ENCODE measurements at places on chromosomes 12 and 14.

GRCh38 chr12:56749853-56750252, 2.3 kb downstream of the PRIM1 start:
- no peak for DNase-seq

GRCh38 chr14:92443167-92443566, 70.4 kb upstream of the RIN3 start:
- no peak for DNase-seq

DNA sequence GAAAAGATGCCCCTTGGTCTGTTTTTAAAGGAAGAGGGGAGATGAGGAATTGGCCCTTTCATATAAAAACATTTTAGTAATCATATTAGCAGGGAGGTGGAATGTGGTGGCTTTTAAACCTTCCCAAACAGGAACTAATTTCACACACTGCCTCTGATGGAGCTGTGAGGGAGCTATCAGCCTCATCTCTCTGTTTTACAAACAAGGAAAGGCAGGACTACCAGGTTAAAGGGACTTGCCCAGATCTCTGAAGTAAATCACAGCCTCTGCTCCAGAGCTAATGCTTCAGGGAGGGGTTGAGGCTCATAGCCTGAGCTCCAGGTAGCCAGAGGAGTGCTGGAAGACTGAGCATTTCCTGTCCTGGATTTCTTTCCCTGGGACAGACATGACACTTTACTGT, 1.1 kb upstream of the BMP4 start:
- no peak for DNase-seq

- DNase-seq, result no peak
Observed at GRCh38 chr14:62662811-62663455, 382.3 kb downstream of the KCNH5 start.

DNA sequence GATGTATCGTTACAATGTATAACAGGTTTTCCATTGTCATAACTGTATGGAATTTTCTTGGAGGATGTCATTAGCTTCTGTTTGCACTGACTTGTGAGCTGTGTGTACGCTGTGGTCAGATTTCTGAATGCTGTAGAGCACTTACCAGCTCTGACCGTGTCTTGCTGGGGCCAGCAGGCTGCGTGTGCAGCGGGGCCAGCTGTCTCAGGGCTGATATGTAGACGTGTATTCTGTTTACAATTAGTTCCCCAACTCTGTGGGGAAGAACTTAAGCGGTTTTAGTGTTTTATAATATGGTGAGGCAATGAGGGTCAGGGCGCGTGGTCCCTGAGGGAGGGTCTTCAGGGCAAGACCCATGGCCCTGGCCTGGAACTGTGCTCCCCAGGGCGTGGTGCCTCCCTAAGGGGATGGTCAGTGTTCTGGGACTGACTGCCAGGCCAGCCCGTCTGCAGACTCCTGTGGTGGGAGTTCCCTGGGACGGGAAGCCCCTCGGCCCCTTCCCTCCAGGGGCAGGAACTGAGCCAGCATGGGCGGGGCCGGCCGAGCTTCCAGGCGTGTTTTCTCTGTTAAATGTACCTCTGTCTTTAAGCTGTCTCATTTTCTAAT, 18.7 kb downstream of the XRCC3 start:
- no peak for DNase-seq

GRCh38 chr14:100031506-100032281, 33.5 kb upstream of the EVL start:
- DNase-seq, result no peak

- DNase-seq, result no peak
Observed at GRCh38 chr14:28879573-28879996, 113.0 kb downstream of the FOXG1 start.

GRCh38 chr12:19323805-19324204, 115.5 kb upstream of the AEBP2 start:
- DNase-seq, result no peak

GRCh38 chr14:36880276-36880675, 218.6 kb downstream of the PAX9 start:
- no peak for DNase-seq

DNA sequence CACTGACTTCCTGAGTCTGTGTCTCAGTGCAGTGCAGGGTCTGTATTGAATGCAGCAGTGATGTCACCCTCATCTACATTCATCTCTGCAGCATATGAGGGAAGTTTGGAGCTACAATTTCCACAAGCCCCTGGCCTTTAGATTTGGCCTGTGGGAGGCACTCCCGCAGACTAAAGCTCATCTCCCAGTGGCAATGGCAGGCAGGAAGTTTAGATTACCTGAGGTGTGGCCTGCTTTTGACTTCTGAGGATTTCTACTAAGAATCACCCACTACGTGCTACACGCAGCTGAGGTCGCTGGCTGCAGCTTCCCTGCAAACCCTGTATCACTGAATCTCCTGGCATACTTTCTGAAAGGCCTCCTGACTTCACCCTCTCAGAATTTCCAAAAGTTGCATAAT, 202.2 kb upstream of the PRKD1 start:
- DNase-seq, result no peak

DNA sequence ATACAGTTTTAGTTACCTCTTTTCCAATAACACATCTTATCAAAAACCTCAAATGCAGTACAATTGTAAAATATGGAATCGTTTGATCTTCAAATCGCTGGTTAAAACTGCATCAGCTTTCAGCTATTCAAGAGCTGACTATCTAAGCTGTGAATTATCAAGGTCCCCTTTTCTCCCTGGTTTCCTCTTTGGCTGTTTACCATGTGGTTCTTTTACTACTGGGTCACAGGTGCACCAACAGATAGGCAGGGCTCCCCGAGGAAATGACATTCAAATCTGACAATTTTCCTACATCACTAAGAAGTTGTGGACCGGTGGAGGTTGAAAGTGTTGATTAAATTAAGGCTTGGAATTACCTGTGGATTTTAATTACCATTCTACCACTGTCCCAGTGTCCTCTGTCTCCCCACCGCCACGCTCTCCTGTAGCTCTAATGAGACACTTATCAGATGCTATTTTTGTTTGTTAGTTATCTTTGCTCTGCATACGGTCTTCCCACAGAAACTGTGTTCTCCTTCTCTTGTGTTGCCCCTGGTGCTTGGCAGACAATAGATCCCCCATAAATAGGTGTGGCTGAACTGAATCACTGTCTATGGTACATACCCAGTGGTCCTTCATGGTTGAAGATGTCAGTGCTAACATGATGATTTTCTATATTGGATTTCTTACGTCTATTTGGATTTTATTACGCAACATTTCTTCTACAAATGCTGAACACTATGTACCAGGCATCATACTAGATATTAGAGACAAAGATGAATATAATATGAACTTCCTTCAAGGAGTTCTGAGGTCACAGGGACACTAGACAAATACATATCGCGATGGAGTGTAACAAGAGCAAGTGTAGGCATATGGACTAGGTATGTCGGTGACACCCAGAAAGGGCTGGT, 20.9 kb upstream of the PLXNC1 start:
- DNase-seq, result no peak

DNA sequence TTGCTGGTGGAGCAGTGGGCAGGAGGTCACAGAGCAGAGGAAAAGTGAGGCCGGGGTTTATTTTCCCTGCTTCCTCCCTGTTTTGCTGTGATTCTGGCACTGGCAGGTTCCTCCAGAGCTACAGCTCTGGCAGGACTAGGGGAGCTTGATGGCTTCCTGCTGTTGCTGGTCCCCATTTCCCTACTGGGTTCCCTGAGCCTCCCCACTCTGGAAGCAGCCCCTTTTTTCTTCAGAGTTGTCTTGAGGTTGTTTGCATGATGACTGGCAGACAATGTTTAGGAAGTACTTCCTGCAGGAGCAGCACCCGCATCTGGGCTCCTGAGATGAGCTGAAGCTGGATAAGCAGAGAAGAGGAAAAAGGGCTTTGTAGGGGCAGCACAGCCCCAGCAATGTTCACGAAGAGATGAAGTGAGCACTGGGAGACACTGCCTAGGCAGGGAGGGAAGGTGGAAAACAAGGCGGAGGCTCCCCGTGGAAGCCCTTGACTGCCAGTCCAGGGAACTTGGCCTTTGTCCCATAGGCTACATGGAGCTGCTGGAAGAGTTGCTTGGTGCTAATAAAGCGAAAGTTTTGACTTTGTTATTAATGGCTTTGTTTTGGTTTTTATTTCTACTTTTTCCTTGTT, 126.9 kb downstream of the SLC38A6 start:
- DNase-seq, result no peak

DNA sequence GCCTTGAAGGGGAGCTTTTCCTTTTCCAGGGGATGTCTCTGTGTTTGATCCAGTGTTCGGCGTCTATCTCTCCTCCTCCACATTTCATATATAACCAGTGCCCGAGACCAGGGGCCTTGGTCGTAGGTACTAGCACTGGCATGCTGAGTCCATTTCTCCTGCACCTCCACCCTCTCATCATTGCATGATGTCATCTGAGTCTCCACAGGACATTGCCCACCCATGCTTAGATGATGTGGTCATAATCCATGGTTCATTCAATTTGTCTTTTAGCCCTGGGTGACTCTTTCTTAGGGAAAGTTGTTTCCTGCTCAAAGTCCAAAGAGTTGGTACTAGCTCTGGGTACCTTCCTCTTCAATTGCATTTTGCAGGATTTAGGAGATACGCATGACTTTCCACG, 328.1 kb downstream of the BCL11B start:
- no peak for DNase-seq

DNA sequence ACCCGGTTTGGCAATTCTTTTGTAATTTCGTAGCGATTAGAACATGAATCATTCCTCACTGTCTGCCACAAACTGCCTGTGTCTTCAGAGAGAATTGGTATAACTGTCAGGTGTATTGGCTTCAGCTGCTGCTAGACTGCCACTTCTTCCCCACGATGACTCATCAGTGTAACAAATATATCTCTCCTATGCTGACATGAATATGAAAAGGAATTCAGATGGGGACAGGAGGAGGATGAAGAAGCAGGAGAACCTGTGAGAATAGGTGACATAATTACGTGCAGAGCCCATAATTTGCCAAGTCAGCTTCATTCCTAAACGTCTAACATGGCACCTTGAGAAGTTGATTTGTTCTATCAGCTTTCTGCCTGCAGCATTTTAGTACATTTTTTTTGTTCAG, 64.9 kb downstream of the FRMD6 start:
- DNase-seq, result no peak

DNA sequence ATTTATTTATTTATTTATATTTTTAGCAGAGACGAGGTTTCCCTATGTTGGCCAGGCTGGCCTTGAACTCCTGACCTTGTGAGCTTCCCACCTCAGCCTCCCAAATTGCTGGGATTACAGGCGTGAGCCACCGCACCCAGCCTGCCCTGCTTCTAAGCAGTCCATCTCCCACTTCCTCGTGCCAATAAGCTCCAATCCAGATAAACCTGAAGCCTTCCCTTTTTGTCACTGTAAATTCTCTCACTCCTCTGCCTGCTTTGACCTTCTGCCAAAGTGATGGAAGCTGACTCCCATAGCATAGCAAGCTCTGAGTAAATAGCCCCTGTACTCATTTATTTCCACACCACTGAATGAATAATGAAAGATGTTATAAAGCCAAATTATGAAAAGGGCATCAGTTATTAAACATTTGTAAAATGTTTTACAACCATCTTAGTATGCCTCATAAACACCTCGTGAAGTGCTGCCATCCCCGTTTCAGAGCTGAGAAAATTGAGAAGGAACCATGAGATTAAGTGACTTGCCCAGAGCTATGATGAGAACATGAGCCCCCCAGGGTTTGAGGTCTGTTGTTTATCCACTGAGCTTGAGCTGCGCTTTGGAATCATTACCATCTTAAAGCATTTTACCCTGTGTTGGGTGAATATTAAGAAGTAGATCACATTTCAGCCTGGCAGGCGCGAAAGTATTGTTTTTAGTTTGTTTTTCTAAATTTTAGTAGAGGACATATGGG, 30.4 kb downstream of the MANSC1 start:
- no peak for DNase-seq

- no peak for DNase-seq
Observed at GRCh38 chr12:26252946-26253345, 57.6 kb downstream of the SSPN start.

GRCh38 chr12:104094284-104094683, 30.0 kb downstream of the HCFC2 start:
- DNase-seq, result no peak

GRCh38 chr14:70886421-70887206, 20.6 kb upstream of the PCNX1 start:
- no peak for DNase-seq

Measured in GM13976 (cell line).